Substantia nigra (tissue), 51 donors: ENCODE measurements at places on chromosomes 13 and 19.

DNA sequence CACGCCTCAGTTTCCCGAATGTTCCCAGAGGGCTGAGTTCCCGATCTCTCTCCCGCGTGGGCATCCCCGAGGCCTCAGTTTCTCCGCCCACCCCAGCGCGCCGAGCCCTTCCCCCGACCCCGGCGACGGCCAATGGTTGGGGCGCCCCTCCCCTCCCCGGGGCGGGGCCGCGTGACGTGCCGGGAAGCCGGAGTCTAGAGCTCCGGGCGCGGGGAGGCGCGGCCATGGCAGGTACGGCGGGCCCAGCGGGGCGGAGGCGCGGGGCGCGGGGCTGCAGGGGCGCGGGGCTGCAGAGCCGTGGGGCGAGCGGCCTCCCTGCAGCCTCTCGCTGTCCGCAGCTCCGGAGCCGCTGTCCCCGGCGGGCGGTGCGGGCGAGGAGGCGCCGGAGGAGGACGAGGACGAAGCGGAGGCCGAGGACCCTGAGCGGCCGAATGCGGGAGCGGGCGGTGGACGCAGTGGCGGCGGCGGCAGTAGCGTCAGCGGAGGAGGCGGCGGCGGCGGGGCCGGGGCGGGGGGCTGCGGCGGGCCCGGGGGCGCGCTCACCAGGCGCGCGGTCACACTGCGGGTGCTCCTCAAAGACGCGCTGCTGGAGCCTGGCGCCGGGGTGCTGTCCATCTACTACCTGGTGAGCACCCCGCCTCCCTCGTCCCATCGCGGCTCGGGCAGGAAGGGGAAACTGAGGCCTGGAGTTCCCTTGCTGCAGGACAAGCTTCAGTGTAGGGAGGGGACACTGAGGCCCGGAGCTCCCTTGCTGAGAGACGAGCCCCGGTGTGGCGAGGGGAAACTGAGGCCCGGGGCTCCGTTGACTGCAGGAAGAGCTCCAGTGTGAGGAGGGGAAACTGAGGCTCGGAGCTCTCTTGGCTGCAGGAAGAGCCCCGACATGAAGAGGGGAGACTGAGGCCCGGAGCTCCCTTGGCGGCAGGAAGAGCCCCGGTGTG is at the start of gene MPND:
Gene MPND (plus strand): TSS at position 193 of the 938 bp plus-strand sequence. CDS start 32 bp downstream, at position 225.
- DNase-seq: peak; percentile 90

- no peak for DNase-seq
Measured at GRCh38 chr13:59182241-59182640, 981.5 kb downstream of the DIAPH3 start.

GRCh38 chr13:29568731-29569130 is 26.8 kb downstream of the SLC7A1 start:
- no peak for DNase-seq

- DNase-seq: peak; percentile 42
Measured at GRCh38 chr19:45075301-45076028, 813 bp downstream of the ZNF296 start.

- no peak for DNase-seq
Measured at GRCh38 chr19:31969016-31969415, 376.4 kb upstream of the ZNF507 start.

DNA sequence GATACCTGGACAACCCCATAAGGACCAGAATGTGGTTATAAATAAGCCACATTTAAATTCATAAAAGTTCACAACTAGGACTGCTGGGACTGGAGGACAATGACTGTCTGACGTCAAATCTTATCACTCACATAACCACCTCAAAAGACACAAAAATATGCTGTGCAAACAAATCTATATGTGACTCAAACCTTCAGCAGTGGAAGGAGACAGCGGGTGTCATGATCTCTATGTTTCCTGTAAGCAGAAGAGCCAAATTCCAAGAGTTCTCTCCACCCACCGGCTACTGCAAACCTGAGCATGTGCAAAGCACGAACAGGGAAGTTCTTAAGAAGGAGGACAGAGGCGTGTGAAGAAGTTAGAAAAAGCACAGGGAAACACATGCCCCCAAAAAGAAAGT is 113.2 kb downstream of the MYCBP2 start:
- no peak for DNase-seq

- no peak for DNase-seq
Measured at GRCh38 chr13:40439928-40440327, 226.5 kb downstream of the FOXO1 start.

DNA sequence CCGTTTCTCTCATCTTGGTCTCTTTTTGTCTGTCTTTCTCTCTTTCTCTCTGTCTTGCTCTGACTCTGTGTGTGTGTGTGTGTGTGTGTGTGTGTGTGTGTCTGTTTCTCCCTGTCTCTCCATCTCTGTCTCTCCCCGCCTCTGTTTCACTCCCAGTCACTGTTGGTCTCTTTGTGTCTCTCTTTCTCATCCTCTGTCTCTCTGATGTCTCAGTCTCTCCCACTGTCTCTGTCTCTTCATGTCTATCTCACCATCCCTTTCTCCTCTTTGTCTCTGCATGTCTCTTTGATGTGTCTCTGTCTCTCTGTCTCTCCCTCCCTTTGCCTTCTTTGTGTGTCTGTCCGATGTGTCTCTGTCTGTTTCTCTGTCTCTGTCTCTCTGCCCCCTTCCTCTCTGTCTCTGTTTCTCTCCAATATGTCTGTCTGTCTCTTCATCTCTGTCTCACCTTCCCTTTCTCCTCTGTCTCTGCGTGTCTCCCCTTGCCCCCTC is 2.5 kb downstream of the NFIC start:
- no peak for DNase-seq

DNA sequence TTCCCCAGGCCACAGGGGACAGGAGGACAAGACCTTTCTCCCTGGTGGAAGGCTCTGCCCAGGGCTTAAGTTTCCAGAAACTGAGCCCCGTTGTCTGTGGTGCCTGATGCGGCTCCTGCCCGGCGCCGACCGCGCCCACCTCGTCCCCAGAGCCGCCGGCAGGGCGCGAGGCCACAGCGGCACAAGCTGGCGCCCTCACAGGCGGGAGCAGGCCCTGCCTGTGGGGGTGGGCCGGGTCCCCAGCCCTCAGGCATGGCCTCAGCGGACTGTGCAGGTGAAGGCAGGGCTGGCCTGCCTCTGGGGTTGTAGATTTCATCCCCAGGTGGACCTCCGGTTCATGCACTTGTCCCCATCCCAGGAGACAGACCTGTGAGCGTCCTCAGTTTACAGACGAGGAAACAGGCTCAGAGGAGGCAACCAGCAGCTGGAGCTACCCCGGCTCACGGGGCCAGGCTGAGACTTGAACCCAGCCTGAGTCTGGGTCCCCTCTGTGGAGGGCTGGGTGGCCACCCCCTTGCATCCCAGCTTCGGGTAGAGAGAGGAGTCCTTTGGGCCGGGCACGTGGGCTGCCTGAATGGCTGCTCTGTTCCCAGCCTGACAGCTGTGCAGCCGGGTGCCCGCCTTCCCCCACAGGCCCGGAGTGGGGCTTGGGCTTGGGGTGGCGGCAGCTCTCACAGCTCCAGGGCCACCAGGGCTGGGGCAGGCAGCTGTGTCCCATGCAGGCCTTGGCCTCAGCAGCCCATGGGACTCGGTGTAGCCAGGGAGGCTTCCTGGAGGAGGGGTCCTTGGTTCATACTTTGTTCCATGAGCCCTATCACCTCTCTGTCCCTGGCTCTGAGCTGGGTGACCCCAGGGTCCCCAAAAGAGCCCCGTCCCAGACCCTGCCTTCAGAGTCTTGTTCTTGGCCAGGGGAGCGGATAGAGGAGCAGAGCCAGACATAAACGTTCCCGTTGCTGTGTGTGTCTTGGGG is 26.8 kb downstream of the PIAS4 start:
- DNase-seq: peak; percentile 63

DNA sequence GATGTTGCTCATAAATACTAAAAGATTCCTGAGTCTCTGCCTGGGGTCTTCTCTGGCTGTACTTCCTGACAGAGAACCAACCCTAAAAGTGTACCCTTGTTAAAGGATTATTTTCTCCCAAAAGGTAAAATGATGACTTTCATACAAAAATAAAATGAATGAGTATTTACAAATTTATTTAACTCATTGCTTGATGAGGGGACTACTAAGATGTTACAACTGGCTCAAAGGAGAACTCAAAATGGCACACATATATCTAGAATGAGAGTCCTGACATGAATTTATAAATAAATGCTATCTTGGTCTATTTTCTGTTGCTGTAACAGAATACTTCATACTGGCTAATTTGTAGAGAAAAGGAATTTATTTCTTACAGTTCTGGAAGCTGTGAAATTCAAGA is 30.5 kb downstream of the STOML3 start:
- no peak for DNase-seq

DNA sequence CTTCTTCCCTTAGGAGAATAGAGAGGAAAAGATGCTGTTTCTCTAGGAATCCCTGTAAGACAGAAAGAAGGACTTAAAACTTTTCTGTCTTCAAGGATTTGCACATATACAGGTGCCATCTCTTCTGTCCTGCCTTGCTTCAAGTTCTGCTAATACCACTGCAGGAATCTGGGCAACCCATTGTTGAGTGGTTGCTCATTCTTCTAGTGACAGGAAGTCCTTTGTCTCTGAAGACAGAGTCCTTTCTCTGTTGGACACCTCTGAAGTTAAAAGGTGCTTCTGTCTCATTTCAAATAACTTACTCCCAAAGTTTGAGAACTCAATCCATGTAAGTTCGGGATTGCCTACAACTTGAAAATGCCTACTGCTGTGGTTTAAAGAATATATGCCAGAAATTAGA is 114.4 kb upstream of the TMTC4 start:
- DNase-seq: no peak

DNA sequence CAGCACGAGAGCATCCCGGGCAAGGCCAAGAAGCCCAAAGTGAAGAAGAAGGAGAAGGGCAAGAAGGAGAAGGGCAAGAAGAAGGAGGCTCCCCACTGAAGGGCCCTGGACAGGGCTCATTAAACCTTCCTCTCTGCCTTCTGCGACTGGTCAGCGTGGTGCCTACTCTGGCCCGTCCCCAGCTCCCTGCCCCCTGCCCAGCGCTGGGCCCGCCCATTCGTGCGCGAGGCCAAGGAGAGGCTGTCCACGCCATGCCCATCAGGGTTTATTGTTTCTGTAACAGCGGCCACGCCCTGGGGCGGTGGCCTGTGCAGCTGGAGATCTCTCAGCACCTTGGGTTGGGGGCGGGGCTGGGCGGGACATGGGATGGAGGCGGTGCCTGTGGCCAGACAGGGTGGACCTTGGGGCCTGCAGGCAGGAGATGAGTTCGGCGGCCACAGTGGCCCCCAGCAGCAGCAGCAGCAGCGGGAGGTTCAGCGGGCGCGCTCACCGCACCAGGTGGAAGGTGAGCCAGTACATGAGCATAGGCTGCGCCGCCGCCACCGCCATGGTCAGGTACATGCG is 897 bp downstream of the C19orf33 start:
- no peak for DNase-seq

GRCh38 chr13:103370790-103371189 is 304.6 kb upstream of the SLC10A2 start:
- DNase-seq: no peak

- DNase-seq: no peak
Measured at GRCh38 chr19:20558571-20558970, 7.0 kb downstream of the ZNF737 start.

GRCh38 chr13:97878431-97879375 is 74.8 kb upstream of the IPO5 start:
- no peak for DNase-seq

GRCh38 chr13:104616990-104617389 is 1550.8 kb upstream of the SLC10A2 start:
- DNase-seq: no peak

GRCh38 chr13:33405371-33405770 is 119.8 kb upstream of the STARD13 start:
- no peak for DNase-seq

GRCh38 chr13:47680748-47681147 is 320.3 kb downstream of the SUCLA2 start:
- no peak for DNase-seq

GRCh38 chr13:98975822-98976261 is 2.0 kb downstream of the DOCK9 start:
- no peak for DNase-seq

DNA sequence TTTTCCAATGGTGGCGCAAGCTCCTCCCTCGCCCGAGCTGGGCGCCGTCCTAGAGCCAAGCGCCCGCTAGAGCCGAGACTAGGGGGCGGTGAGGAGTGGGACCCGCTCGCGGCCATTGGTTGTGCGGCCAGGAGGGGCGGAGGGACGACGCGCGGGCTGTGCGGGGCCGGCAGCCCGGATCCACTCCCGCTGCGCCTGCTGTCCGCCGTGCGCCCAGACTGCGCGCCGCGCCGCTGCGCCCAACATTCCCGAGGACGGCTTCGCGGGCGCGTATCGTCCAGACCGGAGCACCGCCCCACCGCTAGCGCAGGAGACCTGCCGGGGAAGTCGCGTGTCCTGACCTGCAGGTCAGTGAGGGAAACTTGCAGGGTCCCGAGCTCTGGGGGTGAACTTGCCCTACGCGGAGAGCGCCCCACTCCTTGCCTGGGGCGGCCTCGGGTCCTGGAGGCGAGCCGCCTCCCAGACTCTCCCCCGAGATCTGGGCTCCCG is at the start of gene SERTM1:
Gene SERTM1 (plus strand): TSS at position 183 of the 489 bp plus-strand sequence. CDS start 21,059 bp downstream, outside the sequence.
- DNase-seq: no peak

GRCh38 chr19:42529248-42529764 is 1.0 kb upstream of the CEACAM1 start:
- DNase-seq: peak; percentile 35

GRCh38 chr13:31225998-31226675 is 26.4 kb downstream of the B3GLCT start:
- no peak for DNase-seq

GRCh38 chr13:20431080-20431479 is 94.6 kb downstream of the CRYL1 start:
- no peak for DNase-seq

GRCh38 chr19:1169921-1170885 is 3.9 kb downstream of the SBNO2 start:
- no peak for DNase-seq

GRCh38 chr13:110131424-110131823 is 175.5 kb downstream of the COL4A1 start:
- DNase-seq: no peak

GRCh38 chr13:25280396-25280795 is 6.9 kb downstream of the MTMR6 start:
- DNase-seq: no peak

- DNase-seq: no peak
Measured at GRCh38 chr19:33723512-33723911, 73.2 kb upstream of the KCTD15 start.

DNA sequence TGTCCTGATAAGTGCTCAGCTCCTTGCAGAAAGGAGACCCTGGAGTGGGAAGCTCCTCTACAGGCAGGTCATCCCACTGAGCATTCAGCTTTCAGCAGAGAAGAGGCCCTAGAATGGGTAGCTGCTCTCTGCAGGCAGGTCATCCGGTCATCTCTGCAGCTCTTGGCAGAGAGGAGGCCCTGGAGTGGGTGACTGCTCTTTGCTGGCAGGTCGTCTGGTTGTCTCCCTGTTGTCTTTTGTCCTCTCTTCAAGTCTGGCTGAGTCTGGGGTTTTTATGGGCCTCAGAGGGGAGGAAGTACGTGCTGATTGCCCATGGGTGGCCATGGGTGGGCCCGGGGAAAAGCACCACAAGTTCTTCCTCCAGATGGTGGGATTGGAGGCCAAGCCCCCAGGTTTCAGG is 250.3 kb upstream of the EDNRB start:
- no peak for DNase-seq

- DNase-seq: no peak
Measured at GRCh38 chr13:75055296-75055695, 426.7 kb downstream of the TBC1D4 start.

DNA sequence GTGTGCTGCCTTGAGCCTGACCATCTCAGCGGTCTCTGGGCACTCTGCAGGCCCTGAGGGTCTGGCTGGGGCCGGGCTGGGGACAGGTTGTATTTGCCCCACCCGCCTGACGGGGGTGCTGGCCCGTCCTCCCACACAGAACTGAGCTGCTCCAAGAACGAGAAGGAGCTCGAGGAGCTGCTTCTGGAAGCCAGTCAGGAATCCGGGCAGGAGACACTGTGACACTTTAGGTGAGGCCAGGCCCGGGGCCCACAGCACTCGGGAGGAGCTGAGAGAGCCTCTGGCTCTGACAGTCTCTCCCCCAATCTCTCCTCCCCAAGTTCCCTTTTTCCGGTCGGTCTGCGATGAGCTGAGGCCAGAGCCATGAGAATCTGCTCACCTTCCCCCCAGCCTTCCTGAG is 14.5 kb downstream of the NKPD1 start:
- DNase-seq: no peak
